ENCODE measurements at places on chromosomes 1 and 21.

- DNase-seq = no peak
These were observed 832.7 kb downstream of the BRINP3 start for GRCh38 chr1:189644970-189645369.

GRCh38 chr1:81128079-81128478 is 672.7 kb upstream of the ADGRL2 start:
- DNase-seq = no peak

GRCh38 chr1:219731771-219732170 is 118.9 kb upstream of the ZC3H11B start:
- DNase-seq = no peak

DNA sequence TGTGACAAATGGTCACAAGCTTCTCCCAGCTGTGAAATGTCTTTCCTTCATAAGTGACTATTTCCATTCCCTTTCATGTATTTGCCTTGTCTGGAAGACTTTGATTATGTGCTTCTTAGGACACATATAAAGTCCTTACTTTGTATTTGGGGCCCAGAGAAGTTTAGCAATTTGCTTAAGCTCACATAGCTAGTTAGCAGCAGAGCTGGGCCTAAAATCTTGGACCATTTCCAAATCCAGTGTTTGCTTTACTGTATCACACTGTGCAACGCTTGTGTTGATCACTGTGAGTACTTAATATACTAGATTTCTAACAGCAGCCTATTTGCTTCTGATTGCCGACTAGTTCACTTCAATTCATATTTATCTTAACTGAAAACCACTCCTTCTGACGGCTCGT is 2.2 kb upstream of the KCNA3 start:
- no peak for DNase-seq

DNA sequence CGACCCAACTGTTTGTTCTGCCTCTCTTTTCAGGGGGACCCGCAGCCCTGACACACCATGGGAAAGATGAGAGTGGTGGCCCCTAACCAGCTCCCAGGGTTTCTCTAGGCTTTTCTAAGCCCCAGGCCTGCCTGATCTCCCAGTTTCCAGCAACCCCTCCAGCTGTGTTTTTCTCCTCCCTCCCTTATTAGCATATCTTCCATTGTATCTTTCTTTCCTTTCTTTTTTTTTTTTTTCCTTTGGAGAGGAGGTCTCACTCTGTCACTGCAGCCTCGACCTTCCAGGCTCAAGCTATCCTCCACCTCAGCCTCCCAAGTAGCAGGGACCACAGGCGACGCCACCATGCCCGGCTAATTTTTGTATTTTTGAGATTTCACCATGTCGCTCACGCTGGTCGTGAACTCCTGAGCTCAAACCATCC is 1.8 kb upstream of the CERS2 start:
- DNase-seq = no peak

- DNase-seq = no peak
These were observed 14.3 kb upstream of the PRKAA2 start for GRCh38 chr1:56630786-56631185.

DNA sequence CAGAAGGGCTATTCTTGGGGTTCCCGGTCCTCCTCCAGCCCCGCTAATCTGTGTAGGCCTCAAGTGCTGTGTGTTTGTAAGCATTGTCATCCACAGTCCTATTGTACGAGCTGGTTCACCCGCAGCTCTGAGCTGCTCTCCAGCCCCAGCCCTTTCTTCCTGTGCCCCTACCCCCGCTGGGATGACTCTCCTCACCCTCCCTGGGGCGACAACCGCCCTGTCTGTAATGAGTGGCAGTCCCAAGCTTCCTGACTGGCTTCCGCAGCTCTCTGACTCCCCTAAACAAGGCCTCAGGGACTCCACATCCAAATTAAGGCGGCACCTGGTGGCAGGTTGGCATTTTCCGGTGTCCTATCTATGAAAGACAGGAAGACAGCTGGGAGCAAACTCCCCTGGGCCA is 45.8 kb downstream of the TFF3 start:
- DNase-seq = no peak

GRCh38 chr21:41783476-41784180 is 16.8 kb upstream of the RIPK4 start:
- DNase-seq = no peak

- no peak for DNase-seq
These were observed 9.9 kb upstream of the GPR161 start for GRCh38 chr1:168146626-168147025.

- no peak for DNase-seq
These were observed 270.3 kb upstream of the SNX7 start for GRCh38 chr1:98391175-98391574.

DNA sequence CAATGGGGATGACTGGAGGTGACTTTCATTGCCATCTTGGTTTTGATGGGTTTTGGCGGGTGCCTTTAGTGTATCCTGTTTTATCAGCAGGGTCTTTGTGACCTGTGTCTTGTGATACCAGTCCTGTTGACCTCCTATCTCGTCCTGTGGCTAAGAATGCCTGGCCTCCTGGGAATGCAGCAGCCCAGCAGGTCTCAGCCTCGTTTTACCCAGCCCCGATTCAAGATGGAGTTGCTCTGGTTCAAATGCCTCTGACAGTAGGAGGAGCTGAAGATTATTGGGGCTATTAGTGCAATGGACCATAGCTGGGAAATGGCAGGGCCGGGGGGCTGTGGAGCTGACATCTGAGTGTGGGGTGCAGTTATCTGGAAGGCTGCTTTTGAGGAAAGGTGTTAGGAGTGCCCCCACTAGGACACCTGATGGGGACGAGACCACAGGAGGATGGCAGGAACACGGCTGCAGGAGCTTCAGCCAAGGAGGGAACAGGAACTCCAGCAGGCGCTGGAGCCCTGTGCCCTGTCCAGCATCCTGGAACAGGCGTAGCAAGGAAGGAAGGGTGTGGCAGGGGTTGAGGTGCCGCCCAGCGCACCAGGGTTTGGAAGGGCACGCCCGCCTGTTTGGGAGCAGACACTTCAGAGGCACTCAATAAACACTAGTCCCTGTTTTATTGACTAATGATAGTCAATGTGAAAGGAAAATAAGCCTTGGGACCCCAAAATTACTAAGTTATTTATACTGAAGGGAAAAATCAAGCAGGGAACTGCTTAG is 15.3 kb upstream of the AGPAT3 start:
- DNase-seq = no peak

- no peak for DNase-seq
These were observed 95.2 kb upstream of the ADAR start for GRCh38 chr1:154703170-154703569.
